ENCODE measurements at places on chromosomes 5 and 9.

GRCh38 chr5:87784879-87785495, 372.3 kb upstream of the CCNH start:
- no peak for ATAC-seq

DNA sequence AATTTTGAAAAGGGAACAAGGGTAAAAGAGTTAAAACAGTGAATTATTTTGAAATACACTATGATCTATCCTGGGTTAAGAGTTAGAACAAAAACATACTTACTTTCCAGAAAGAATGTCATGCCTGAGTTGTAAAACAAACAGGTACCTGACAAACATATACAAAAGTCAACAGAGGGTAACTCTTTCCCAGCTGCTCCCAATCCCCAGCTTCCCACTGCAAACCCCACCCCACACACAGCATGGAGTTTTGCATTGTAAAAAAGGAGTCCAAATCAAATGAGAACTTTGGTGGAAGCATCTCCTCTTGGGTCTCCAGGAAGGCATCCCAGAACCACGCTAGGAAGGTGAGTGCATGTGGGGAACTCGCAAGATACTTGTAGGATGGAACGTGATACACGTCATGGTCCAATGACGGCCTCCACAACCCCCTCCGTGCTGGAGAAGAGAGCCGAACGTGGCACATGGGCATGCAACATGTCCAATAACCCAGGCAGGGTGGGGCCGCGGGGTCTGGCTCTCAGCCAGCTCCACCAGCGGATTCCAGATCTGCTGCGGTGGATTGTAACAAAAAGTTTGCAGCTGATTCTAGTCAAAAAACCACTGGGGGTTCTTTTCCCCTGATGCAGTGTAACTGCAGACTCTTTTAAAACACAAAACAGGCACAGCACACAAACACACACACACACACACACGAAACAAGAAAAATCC, 55.8 kb downstream of the EPB41L4B start:
- ATAC-seq: no peak

DNA sequence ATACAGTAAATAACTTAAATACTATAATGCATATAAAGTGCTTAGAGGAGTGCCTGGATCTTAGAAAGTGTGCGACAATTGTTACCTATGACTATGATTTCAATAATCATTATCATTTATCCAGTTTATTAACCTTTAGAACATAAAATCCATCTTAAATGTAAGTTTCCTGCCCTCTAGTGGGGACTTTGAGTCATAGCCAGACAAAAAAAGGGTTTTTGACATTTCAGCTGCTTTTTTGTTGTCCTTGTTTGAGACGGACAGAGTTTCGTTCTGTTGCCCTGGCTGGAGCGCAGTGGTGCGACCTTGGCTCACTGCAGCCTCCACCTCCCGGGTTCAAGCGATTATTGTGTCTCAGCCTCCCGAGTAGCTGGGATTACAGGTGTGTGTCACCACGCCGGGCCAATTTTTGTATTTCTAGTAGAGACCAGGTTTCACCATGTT, 9.7 kb upstream of the C9orf152 start:
- no peak for ATAC-seq

GRCh38 chr5:53482717-53483638, 2.5 kb downstream of the FST start:
- ATAC-seq: no peak

GRCh38 chr5:132405646-132406045, 36.1 kb downstream of the SLC22A5 start:
- no peak for ATAC-seq

- no peak for ATAC-seq
Observed at GRCh38 chr5:170159101-170159698, 53.5 kb downstream of the FOXI1 start.

DNA sequence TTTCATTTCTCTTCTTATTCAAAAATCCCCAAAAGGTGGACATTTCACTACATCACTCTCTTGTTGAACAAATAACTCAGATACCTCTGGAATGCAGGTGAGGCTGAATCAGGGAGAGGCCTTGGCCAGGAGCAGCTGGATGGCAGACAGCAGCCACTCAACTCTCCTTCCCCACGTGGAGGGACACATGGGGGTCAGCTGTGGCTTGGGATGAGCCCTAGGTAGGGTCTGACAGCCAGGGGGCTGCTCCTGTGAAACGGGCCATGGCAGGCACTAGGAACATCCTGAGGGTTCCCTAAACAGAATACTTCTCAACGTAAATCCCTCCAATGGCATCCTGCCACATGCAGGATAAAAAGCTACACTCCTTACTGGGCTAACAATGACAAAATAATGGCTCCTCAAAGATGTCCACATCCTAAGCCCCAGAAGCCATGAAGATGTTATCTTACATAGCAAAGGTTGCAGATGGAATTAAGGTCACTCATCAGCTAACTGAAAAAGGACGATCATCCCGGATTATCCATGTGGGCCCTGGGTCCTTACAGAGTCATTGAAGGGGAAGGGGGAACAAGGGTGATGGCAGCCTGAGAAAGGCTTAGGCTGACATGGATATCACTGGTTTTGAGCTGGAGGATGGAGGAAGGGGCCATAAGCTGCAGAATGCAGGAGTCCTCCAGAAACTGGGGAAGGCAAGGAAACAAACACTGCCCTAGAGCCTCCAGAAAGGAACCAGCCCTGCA, 31.4 kb upstream of the S1PR3 start:
- ATAC-seq: no peak

DNA sequence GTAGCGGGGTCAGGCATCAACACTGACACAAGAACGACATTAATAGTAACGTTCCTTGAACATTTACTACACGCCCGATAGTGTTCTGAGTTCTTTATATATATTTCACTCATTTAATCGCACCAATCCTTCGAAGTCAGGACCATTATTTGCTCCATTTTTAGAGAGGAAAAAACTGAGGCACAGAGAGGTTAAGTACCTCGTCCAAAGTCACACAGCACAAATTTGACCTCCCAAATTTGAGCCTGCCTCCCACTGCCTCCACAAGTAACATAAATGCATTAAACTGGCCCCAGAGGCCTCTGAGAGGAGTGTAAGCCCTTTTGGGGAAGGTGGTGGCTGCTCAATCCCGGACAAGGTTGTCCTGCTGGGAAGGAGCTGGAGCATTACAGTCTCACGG, 5.8 kb downstream of the RGS14 start:
- no peak for ATAC-seq

- ATAC-seq: peak; percentile 56
Observed at GRCh38 chr5:64784451-64785025, 15.8 kb downstream of the CWC27 start.

- ATAC-seq: no peak
Observed at GRCh38 chr5:151088986-151089385, 8.2 kb upstream of the TNIP1 start.

DNA sequence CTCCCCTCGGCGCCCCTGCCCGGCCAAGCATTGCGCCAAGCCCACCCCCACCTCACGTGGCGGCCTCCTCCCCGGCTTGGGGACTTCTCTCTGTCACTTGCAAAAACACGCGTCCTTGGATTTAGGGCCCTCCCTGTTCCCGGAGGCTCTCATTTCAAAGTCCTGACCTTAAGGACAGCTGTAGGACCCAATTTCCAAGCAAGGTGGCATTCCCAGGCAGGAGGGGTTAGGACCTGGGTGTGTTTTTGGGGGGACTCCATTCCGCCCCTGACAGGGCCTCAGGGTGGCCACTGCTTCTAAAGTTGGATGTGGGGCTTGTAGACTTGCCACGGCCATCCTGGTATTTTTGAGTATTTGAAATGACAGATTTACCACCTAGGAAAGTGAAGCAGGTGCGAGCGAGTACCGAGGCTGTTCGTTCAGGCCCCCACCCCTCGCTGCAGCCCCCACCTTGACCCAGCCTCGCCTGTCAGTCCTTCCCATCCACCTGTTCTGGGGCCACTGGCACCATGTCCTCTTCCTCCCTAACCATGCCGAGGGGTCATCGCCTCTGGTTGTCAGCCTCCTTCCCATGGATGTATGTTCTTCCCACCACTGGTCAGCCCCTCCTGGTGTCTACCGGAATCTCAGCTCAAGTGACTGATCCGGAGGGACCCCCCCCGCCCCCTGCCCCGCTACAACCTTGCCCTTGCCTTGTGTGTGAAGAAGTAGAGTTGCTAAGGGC, 52.4 kb downstream of the MRPL36 start:
- ATAC-seq: no peak

GRCh38 chr9:90029996-90030395, 425.2 kb downstream of the GADD45G start:
- ATAC-seq: no peak

DNA sequence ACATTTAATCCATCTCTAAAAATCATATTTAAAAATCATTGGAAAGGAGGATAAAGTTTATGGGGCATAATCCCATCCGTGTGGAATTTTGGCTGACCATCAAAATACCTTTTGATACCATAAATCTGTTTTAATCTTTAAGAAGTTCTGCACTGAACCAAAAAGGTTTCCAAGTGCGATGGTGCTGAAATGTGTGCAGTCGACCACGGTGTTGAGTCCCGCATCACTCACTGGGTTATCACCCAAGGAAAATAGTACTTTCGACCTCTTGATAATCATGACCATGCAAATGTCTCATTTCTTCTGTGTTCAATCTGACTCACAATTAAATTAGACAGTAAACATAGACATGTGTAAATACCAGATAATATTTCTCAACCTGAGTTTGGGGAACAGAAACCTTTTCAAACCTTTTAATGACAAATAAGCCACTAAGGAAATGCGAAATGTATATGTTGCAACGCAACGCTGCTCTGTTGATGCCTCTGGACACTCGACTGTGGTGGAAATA, 62.0 kb upstream of the CDH6 start:
- no peak for ATAC-seq

DNA sequence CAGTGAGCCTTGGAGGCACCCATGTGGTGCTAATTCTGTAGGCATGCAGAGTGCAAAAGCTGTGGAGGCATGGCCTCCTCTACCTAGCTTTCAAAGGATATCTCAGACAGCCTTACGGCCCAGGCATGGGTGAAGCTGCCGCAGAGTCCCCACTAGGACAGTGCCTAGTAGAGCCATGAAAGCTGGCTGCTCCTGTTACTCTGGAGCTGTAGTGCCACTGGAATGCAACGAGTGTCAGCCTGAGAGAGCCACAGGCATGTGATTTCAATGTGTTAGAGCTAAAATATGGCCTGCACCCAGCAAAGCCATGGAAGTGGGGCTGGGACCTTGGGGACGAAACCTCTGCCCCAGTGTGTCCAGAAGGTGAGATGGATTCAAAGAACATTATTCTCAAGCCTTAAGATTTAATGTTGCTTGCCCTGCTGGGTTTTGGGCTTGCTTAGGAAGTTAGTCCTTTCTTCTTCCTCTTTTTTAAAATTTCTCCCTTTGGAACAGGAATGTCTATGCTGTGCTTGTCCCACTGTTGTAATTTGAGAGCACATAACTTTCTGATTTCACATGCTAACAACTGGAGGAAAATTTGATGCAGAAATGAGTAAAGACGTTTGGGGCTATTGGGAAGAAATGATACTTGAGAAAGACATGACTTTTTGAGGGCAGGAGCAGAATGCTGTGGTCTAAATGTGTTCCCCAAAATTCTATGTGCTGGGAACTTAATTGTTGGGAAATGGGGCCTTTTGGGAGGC, 298.4 kb downstream of the PSAT1 start:
- ATAC-seq: no peak

- no peak for ATAC-seq
Observed at GRCh38 chr5:128572051-128572929, 34.2 kb upstream of the FBN2 start.

- no peak for ATAC-seq
Observed at GRCh38 chr5:6384856-6385255, 6.5 kb upstream of the MED10 start.

- no peak for ATAC-seq
Observed at GRCh38 chr9:95175523-95175922, 142.0 kb downstream of the FANCC start.

DNA sequence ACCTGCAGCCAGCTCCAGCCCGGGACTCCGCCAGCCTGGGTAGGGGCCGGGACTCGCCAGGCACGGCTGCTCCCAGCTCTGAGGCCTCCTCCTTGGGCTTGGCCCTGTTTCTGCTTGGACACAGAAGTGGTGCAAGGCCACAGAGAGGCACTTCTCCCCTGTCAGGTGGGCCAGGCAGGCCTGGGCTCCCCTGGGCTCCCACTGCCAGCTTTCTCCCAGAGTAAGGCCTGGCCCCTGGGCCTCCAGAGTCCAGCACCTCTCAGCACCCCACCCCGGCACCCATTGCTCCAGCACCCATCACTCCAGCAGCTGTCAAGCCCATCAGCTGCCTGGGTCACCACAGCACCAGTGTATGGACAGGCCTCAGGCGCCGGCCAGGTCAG, 71.1 kb upstream of the LRRTM2 start:
- no peak for ATAC-seq

- no peak for ATAC-seq
Observed at GRCh38 chr5:98110282-98110691, 663.2 kb upstream of the RGMB start.

DNA sequence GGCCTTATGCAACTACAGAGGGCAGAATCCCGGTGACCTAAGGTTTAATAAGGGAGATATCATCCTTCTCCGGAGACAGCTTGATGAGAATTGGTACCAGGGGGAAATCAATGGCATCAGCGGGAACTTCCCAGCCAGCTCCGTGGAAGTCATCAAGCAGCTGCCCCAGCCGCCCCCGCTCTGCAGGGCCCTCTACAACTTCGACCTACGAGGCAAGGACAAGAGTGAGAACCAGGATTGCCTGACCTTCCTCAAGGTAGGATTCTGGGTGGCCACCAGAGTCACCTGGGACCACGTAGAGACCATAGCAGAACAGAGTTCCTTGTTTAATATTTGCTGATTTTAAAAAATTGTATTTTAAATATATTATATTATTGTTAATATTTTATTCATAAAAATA, 63.7 kb downstream of the SH3RF2 start:
- no peak for ATAC-seq

DNA sequence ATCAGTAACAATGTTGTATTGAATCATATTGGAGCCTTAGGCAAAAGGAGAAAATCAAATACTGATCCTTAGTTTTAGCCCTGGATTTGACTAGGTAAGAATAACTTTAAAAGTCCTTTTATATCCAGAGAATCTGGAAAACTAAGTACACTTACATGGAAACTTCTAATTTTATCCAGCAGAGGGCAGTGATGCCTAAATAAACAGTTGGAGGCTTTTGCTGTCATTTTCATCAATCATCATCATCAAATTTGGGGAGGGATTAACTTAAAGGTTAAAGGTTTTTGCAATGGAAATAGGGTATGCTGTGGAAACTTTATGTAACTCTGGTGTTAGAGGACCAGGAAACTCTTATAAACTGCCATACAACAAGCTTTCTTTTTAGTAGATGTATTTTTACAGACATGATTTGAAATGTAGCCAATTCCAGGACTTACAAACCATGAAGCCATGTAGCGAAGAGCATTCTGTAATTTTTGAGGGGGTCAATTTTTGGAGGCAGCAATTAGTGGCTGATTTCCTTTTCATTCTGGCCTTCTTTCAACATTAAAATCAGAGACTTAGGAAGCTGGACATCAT, 112.7 kb downstream of the OSTF1 start:
- peak; percentile 27 for ATAC-seq

- peak; percentile 62 for ATAC-seq
Observed at GRCh38 chr5:59484618-59485017, 408.9 kb downstream of the PDE4D start.

DNA sequence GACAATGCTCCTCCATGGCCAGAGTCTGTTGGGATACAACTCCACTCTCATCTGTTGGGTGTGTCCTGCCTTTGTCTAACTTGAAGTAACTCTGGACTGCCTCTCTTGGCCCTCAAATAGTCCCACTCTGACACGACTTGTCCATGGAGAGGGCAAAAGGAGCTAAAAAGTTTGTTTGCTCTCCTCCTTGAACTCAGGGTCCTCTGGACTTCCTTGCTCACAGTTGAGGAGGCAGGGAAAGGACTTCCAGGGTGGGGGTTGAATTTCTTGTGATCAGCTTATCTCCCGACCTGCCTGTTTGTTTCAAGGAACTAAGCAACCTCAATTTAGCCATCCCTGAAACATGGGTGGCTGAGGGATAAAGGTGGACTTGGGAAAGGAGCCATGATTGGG, 11.7 kb downstream of the DNAJB5 start:
- no peak for ATAC-seq
